SK-N-DZ (cell line): ENCODE measurements at places on chromosomes 7 and 10.

GRCh38 chr7:7779888-7780287 is 61.5 kb upstream of the RPA3 start:
- no peak for DNase-seq

DNA sequence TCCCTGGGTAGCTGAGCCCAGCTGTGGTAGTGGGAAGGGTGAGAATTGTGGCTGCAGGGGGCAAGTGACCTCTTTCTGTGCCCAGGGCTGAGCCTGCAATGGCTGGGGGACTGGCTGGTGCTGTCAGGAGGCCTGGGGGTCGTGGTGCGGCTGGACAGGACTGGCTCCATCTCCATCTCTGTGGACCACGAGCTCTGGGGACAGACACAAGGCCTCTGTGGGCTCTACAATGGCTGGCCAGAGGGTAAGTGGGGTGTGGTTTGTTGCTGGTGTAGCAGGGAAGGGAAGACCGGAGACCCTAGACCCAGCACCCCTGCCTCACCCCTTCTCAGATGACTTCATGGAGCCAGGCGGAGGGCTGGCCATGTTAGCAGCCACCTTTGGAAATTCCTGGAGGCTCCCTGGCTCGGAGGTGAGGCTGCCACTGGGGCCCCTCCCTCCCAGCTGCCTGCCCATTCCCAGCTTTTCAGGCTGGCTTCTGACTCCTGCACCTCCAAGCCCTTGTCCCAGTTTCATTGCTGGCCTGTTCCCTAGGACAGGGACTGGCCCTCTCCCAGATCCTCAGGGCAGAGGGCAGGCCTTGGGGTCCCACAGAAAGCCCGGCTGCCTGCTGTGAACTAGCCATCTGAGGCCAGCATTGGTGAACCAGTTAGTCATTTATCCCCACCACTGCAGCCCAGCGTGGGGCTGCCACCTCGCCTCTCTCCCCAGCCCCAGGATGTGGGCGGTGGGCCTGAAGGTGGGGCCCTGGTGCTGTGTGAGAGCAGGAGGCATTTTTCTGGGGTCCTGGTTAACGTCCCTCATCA is 5.5 kb upstream of the ZNF467 start:
- no peak for DNase-seq

- DNase-seq: no peak
These were observed 191.0 kb downstream of the MAD1L1 start for GRCh38 chr7:2041496-2042367.

DNA sequence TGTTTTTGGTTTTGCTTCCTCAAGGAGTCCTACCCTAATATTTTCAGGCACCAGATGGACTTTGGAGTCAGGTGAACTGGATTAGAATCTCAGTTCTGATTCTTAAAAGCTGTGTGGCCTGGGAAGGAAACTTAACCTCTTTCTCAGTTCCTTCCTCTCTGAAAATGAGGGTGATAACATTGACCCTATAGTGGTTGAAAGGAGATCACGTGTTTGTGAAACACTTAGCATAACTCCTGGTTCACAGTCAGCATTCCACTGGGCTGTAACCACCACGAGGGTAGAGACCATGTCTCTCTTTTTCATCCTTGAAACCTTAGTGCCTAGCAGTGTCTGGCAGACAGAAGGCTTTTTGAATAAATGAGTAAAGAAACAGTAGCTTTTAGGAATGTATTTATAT is 16.7 kb downstream of the LSMEM1 start:
- DNase-seq: no peak

DNA sequence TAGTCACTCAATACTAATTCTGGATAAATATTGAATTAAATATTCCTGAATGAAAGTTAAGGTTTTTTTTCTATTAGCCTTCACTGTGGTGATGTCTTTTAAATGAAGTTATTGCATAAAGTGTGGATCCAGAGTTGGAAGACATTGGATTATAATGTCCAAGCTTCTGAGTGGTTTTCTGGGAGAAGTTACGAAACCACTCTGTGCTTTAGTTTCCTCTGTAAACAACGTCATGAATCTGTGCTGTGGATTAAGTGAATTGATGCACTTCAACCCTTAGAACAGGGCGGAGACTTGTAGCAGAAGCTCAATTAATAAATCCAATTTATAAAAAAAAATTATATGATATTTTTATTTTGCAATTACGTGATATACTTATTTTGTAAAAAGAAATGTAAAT is 271.7 kb downstream of the BICC1 start:
- DNase-seq: no peak

DNA sequence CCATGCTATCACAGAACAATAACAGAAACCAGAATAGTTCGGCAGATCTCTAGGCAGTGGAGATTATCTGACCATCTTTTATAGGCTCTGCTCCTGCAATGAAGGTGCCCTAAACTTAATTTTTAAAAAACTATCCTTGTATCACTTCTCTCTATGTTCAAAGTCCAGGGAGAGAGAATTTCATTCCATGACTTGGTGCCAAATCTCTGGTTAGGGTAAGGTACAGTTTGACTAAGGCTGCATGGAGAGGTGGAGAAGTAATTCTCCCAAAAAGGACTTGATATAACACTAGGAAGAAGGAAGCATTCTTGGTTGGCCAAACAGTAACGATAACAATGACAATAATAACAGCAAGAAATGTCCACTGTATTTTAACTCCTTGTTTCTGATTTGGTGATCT is 40.0 kb downstream of the DNAJB9 start:
- DNase-seq: no peak

- peak; percentile 92 for DNase-seq
These were observed at the start of gene ARL5B for GRCh38 chr10:18659125-18659818. ARL5B (plus strand) TSS chr10:18659431; CDS start chr10:18659638, 207 bp downstream.

- DNase-seq: no peak
These were observed 33.6 kb downstream of the CNTNAP2 start for GRCh38 chr7:146150153-146150552.

GRCh38 chr7:70520611-70521010 is 611.3 kb upstream of the GALNT17 start:
- no peak for DNase-seq

- DNase-seq: no peak
These were observed 143.6 kb upstream of the FAM13C start for GRCh38 chr10:59505926-59506325.

GRCh38 chr7:114662002-114662677 is 247.5 kb downstream of the FOXP2 start:
- DNase-seq: no peak

- DNase-seq: no peak
These were observed 218.4 kb upstream of the KCND2 start for GRCh38 chr7:120054376-120055100.

GRCh38 chr7:143239813-143240212 is 18.0 kb downstream of the TAS2R40 start:
- no peak for DNase-seq

GRCh38 chr10:61157182-61157581 is 213.2 kb upstream of the RHOBTB1 start:
- no peak for DNase-seq

- DNase-seq: no peak
These were observed 99.9 kb downstream of the FAM53B start for GRCh38 chr10:124644236-124644635.
